Stimulated activated CD4-positive, alpha-beta T cell treated with anti-CD3 and anti-CD28 coated beads, Interleukin-1b, Interleukin-23, amount 100 ng/mL, for 1 hour (primary cell): ENCODE measurements at places on chromosomes 4 and X.

DNA sequence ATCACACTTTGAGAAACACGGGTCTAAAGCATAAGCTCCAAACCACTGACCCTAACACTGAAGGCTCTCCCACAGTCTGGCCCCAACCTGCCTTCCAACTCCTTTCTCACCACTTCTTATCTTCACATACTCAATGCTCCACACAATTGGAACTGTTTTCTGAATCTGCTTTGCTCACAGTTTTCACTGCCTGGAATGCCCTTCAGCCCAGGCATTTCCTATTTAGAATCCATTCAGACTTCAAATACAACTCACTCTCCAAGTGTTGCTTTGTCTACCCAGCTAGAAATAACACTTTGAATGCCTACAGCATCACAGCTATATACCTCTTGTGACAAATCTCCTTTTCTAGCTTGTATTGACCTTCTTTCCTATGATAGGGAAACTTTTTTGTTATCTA, 10.2 kb downstream of the OTUD4 start:
- no peak for DNase-seq

- no peak for DNase-seq
Observed at GRCh38 chr4:107034091-107034995, 1.8 kb downstream of the DKK2 start.

DNA sequence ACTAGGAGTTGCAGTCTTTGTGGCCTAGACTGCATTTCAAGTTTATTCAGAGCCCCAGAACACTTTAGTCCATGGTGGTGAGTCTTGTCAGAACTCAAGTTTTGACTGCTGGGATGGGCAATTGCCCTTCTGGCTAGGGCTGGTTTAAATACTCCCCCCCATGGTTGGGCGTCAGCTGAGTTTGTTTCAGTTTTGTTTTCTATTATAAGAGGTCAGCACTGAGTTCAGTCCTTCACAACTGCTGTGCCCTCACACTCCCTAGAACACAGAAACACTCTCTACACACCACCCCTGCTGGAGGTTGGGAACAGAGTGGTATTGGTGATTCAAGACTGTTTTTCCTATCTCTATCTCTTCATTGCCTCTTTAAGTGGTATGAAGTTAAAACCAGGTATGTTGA, 217.0 kb downstream of the GUCY2F start:
- no peak for DNase-seq

DNA sequence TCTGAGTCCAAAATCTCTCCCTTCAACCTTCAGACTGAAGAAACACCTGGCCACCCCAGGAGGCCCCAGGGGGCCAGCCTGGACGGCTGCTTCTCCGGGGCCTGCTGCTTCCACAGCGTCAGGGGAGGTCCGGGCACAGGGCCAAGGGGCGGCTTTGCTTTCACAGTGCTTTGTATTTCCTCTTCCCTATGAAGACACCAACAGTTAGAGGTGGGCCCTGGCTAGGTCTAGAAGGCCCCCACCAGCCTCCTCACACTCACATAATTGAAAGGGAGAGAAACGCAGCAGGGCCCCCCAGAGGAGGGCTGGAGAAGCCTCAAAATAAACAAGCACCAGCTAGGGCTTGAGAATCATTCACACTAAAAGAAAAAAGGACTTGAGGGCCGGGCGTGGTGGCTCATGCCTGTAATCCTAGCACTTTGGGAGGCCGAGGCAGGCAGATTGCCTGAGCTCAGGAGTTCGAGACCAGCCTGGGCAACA, 17.8 kb downstream of the SCD5 start:
- no peak for DNase-seq

GRCh38 chr4:128565565-128566186, 243.8 kb upstream of the JADE1 start:
- no peak for DNase-seq

DNA sequence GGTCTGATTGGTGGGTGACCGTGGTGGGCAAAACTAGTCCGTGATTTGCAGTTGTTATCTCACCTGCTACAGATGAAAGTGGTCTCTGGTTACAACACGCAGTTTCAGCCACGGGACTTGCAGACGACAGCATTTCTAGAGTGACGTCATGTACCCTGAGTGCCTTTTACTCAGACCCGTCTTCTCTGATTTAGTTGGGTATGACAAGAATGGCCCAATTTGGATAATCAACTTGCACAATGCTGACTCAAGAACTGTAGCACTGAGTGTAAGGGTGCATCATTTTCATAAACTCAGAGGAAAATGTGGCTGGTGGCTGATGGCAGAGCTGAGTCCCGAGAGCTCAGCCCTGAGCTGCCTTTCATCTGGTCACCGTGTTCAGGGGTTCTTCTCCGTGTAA, 281.4 kb upstream of the FRG1 start:
- no peak for DNase-seq
